ENCODE measurements at places on chromosomes 6 and 20.

DNA sequence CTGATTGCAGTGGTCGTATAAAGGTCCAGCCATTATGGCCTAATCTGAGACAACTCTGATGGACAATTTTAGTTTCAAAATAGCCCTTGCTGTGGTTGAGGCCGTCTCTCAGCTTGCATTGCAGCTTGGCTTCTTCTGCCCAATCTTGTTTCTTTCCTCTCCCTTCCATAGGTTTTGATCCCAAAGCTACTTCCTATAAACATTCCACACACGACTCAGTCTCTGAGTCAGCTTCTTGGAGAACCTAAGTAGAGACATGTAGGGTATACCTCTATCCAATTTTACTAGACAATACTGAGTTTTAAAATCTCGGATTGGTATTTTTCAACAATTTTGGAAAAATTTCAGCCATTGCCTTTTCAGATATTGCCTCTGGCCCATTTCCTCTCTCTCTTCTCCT lies 13.4 kb downstream of the IYD start:
- DNase-seq = no peak

- no peak for DNase-seq
These were observed 102.1 kb upstream of the TMEM181 start for GRCh38 chr6:158457616-158458278.

GRCh38 chr20:49372095-49372734 lies 94.4 kb upstream of the ZNFX1 start:
- no peak for DNase-seq

GRCh38 chr6:26017632-26017966 lies 55.0 kb downstream of the TRIM38 start:
- DNase-seq = peak; percentile 46

DNA sequence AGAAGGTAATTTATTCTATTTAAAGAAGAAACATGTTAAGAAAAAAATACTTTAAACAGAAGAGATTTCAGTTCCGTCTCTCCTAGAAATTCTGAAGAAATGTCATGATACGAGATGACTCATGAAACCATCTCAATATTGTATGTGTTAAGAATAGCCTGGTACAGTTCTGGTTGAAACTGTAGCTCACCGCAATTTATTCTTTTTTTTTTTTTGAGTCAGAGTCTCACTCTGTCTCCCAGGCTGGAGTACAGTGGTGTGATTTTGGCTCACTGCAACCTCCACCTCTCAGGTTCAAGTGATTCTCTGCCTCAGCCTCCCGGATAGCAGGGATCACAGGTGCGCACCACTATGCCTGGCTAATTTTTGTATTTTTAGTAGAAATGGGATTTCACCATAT lies 103.3 kb downstream of the ARHGAP18 start:
- no peak for DNase-seq

GRCh38 chr6:88899569-88900316 lies 63.7 kb downstream of the RNGTT start:
- DNase-seq = no peak

DNA sequence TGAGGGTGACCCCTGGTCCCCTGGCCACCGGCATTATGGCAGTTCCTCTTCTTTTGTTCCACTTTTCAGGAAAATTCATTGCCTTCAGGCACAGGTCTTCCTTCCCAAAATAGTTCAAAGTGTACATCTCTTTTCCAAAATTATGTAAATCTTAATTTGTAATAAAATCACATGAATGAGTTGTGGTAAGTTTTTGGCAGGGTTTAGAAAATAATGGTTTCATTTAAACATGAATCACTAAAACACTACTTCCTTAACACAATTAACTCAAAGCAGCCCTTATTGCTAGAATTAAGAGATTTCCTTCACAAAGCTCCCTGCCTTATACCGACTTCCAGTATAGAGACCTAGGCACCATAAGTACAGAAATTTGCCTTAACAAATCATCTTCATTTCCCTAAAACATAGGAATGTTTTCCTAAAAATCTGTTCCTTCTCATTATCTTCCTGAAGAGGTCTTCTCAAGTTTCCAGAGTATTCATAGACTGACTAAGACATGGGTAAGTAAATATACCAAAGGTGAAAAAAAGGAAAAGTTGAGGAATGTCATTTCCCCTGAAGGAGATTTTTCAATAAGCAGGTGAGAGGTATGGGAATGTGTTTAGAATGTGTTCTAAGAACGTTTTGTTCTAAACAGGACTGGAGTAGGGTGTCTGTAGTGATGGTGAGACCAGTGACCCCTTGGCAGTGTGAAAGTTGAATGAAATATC lies 148.2 kb upstream of the CITED2 start:
- DNase-seq = no peak

DNA sequence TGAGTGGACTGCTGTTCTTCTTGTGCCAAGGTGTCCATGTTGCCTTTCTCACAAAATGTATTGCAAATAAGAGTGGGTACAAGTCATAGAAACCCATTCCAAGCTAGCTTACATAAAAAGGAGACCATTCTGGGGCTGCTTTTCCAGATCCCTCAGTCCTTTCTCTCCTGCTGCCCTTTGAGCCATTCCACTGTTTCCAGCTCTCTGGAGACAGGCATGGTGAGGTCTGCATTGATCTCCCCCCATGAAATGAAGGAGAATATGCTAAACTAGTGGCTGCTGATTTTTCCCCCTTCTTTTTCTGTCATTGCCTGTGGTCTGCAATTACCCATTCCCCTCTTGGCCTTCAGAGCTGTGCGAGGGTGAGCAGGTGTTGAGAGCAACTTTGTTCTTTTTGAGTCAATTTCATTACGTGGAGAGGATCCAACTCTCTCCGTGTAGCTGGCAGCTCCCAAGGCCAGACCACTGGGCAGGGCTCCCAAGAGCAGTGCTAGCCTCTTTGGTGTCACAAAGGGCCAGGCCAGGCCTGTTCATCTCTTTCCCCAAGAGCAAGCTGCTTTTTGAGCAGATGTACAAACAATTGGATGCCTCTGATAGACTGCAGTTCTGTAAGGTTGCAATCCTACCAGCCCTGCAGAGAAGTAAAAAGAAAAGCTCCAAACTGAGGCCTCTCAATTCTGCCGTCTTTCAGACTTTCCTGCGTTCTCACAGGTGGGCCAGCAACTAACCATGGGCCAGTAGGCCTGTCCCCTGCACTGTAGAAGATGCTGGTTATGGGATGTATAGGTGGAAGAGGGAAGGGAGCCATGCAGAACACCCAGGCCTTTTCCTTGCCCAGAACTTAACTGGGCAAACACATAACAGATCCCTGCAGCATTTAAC lies 96.1 kb upstream of the ARMC2 start:
- DNase-seq = no peak
